NCI-H1417 treated with DMSO at 0.1 percent for 48 hours (cell line): ENCODE measurements at places on chromosomes 5 and 9.

GRCh38 chr5:92353107-92354030, 970.3 kb upstream of the ARRDC3 start:
- DNase-seq, result no peak

DNA sequence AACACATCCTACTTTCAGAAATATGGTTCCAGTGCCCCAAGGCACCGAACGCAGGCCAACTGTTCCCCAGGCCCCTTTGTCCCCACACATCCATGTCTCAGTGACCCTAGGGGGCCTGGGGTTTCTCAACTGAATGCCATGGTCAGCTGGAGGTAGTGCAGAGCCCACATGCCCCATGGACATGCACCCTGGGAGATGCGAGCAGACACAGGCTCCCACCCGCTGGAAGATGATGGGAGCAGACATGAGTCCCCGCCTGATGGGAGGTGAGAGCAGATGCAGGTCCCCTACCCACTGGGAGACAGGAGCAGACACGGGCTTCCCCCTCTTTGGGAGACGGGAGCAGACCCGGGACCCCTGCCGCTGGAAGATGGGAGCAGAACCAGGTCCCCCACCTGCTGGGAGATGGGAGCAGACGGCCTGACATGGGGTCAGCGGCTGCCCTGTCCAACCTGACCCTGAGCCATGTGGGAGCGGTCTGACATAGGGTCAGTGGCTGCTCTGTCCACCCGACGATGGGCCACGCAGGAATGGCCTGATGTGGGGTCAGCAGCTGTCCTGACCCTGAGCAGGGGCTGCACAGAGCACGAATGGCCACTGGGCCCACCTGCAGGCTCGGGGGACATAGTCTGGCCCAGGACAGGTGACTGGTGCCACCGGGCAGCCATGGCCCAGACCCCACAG, 18.4 kb downstream of the ZDHHC11B start:
- DNase-seq, result no peak

- no peak for DNase-seq
Measured at GRCh38 chr9:27701016-27701415, 127.7 kb upstream of the C9orf72 start.

DNA sequence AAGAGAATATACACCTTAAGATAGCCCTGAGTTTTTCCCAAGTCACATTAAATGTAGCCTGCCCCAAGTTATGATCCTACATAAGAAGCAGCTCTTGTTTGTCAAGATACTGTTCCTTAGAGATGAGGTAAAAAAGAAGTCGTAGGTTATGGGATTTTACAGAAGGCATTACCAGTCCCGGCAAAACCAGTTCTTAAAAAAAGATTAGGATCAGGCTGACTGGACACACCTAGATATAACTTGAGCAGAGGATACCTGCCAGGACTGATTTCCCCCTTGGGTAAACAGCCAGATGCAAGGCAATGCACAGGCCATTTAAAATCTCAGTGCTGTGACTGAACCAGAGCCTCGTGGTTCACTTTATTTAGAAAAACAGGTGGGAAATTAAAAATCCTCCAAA, 14.1 kb upstream of the SEMA5A start:
- no peak for DNase-seq

GRCh38 chr5:177554474-177555111, at the start of gene FAM193B:
Gene FAM193B (minus strand): TSS chr5:177554563. CDS start chr5:177554458, 105 bp downstream.
- DNase-seq, result peak; percentile 32

DNA sequence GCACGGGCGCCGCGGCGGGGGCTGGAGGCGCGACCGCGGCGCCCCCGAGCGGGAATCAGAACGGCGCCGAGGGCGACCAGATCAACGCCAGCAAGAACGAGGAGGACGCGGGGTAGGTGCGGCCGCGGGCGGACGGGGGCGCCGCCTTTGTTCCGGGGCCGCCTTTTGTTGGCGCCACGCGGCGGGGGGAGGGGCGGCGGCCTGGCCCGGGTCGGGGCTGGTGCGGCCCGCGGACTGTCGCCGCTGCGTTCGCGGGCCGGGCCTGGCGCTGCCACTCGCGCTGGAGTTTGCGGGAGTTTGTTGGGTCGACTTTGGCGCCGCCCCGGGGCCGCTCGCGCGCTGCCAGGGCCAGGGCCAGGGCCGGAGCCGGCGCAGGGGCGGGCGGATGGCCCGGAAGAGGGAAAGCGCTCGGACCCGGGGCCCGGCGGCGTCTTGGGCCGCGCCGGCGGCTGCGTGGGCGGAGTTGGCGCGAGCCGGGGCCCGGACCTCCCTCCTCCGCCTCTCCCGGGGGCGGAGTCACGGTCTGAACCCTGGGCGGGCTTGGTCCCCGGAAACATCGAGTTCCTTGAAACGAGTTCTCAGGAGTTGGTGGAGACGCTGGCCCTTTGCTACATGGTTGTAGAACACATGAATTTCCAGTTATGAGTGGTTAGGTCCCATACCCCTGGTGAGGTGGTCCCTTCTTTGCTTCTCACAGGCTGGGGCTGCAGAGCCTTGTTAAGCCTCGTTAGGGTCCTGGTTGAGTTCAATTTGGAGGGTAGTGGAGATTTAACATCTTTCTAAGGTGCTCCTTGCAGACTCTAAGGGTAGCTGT, 809 bp downstream of the HNRNPAB start:
- no peak for DNase-seq

DNA sequence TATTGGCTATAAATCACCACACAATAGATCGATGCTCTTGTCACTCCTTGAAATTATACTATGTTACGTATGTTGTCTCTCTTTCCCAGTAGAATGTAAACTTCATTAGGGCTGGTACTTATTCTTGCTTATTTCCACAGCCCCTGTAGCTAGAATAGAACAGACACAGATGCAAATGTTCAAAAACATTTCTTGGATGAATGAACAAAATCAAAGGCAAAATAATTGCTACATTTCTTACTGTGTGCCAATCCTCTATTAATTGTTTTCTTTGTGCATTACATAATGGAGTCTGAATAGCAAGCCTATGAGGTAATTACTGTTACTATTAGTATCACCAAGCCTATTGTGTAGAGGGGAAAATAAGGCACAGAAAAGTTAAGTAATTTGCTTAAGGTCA, 725 bp upstream of the OR13C2 start:
- peak; percentile 96 for DNase-seq

DNA sequence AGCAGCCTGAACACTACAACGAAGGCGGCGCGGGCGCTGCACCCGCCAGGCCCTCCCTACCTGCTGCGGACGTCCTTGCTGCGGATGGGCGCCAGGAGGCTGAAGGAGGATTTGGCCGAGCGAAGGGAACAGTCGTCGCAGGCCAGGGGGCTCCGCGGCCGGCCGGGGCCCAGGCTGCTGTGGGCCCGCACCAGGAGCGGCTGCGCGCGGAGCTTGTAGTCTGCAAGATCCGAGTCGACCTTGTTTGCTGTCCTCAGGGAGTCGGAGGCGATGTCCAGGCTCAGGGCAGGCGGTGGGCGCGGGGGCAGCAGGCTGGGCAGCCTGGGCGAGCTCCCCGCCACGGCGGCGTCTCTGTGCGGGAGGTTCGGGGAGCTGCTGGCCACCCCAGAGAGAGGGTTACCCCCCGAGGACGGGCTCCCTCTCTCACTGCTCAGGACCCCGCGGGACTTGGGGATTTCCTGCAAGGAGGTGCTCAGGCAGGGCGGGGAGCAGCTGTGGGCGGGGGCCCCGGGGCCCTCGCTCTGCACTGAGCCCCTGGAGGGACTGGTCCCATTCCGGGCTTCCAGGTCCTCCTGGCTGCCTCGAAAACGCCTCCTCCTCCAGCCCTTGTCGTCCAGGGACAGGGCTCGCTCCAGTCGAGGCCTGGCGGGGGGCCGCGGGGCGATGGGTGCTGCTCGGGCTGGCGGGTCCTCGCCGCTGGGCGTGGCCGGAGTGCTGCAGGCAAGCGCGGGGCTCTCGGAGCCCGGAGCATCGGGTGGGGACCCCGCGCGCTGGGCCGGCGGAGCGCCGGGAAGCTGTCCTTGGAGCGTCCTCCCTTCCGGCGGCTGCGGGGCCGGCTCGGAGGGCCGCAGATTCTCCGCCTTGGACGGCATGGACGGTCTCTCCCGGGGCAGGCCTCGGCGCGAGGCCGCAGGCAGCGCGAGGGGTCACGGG, 831 bp downstream of the INPP5E start:
- no peak for DNase-seq

- no peak for DNase-seq
Measured at GRCh38 chr9:96484521-96484931, 34.6 kb downstream of the HABP4 start.

GRCh38 chr5:43195670-43196265, 3.7 kb downstream of the NIM1K start:
- no peak for DNase-seq

DNA sequence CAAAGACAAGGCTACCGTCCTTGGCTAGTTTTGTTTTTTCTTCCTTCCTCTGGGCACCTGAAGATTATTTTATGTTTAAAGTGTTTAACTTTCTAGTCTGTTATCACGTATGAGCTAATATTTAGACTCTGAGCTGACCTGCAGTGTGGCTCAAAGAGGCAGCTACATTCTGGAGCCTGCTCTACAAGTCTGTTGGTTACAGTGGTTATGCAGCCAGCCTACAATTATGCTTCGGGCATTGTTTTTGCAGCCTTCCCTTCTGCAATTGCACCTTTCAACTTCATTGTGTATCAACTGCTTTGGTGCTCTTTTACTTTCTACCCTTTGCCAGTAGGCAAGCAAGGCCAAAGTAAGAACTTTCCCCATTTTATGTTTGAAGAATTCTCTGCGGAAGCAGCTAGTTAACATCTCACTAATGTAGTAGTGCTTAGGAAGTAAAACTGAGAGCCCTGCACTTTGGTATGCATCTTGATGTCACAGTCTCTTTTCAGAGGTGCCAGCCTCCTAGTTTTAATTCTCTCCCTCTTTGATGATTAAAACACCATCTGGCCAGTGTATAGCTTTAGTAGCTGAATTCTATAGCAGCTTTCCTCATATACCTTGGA, 322.1 kb downstream of the FAM170A start:
- no peak for DNase-seq

DNA sequence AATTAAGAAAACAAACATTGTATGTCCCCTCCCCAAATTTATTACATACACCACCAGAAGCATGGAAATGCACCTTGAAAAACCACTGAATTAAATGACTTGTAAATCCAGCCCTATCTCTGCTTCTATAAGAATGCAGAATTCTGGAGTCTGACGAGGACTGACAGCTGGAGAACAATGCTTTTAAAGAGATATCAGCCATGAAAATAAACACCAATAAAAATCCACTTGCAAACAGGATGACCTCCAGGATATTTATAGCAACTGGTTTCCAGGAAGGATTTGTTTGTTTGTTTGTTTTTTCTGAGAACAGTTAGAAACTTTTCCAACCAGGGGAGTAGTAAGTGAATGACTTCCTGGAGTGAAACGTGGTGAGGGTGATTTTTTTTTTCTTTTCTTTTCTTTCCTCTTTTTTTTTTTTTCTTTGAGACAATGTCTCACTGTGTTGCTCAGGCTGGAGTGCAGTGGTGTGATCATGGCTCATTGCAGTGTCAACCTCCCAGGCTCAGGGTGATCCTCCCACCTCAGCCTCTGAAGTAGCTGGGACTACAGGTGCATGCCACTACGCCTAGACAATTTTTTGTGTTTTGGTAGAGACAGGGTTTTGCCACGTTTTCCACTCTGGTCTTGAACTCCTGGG, 38.7 kb upstream of the SLC36A1 start:
- DNase-seq, result no peak
